ENCODE measurements at places on chromosomes 16 and 17.

DNA sequence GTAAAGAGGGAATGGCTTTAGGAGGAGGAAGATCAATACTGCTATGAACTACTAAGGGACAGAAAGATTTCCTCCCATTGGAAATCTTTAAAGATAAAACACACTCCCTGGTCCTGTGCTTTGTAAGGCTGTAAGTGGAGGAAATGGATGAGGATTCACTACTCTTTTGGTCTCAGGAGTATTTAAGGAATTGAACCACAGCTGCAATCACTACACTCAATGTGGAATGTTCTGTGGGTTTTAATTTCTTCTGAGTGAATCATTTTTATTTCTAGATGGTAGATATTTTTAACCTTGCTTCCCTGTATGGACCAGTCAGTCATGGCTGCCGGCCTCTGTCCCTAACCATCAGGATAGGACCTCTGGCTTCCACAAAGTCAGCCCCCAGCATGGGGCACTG lies 65.6 kb downstream of the SDR42E1 start:
- DNase-seq, result no peak

GRCh38 chr16:74261068-74261467 lies 35.5 kb upstream of the PSMD7 start:
- DNase-seq, result no peak

DNA sequence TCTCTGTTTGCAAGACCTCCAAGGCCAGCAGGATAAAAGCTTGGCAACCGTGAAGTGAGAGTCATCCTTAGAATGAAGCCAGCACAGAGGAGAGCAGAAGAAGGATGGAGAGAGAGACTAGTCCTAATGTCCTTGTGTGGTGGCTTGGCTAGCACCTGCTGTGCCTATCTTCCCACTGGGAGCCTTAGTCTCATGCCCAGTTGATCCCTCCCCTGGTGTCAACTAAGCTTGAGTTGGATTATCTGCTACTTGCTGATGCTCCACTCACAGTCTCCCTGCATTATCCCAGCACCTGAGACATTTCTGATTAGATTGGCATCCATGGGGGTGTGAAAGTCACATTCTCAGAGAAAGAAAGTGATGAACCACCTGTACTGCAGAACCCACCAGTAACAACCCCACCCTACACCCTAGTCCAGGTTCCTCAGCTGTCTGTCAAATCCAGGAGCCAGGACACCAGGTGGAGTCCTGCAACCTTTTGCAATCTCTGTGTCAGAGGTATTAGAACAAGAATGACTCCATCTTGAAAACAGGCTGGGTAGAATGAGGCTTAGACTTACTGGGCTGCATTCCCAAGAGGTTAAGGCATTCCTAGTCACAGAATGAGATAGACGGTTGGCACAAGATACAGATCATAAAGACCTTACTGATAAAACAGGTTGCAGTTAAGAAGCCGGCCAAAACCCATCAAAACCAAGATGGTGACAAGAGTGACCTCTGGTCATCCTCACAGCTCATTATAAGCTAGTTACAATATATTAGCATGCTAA lies 460.2 kb upstream of the C16orf82 start:
- DNase-seq, result no peak

DNA sequence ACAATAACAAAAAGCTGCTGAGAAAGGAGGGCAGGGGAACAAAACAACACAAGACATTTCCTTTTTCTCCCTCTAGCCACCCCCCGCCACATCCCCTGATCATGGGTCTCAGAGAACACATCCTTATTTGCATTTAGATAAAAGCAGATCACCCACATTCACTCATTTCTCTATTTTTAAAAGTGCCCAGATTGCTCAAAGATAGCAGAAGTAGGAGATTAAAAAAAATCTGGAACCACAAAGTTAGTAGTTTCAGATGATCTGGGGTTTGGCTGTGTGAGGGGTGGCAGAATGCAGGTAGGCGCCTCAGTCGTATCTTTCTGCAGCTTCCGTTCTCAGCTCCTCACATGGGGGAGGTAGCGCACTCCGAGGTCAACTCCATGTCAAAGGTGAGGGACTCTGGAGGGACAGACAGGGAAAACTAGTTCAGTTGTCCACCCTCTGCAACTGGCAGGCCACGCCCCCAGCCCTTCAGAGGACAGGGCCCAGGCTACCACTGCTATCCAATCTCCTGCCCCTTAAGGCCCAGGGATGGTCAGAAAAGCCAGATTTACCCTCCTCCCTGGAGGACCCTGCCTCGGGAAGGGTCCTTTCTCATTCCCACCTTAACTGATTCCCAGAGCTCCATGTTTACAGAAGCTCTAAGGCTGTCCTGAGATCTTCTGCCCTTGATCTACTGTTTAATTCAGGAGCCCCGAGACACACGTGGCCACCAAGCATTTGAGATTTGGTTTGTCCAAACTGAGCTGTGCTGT lies 27.3 kb downstream of the STAT5A start:
- DNase-seq, result no peak

DNA sequence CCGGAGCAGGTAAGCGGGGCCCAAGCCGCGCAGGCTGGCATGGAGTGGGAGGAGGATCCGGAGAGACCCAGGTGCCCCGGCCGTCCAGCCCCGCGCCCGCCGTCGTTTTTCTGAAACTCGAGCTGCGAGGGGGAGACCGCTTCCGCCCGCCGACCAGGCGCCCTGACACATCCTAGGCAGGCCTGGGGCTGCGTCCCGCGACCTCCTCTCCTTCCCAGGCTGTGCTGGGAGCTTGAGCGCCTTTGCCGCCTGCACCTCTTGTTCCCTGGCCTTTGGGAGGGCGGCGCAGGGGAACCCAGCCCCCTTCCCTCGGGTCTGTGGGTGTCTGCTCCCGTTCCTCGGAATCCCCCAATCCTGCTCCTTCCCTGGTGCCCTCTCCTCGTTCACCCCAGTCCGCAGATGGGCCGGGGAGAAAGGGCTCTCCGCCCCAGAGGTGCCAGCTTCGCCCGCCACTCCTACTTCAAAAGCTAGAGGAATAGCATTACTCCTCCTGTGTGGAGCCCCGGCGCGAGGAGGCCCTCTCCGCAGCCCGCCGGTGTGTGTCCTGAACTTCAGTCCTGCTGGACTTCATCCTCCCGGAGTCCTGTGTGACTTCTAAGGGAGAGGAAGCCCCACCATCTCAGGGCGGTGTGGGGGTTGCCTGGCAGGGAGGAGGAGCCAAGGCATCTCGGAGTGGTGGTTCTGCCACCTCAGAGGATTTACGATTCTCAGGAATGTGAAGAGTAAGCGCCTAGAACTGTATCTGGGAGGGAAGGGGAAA lies 1.0 kb downstream of the NHERF1 start:
- DNase-seq, result peak; percentile 51

- DNase-seq, result no peak
These were observed 2.2 kb upstream of the EFTUD2 start for GRCh38 chr17:44901411-44901921.

GRCh38 chr16:74729783-74730683 lies 29.4 kb upstream of the MLKL start:
- no peak for DNase-seq

GRCh38 chr16:13999895-14000425 lies 71.2 kb upstream of the MRTFB start:
- DNase-seq, result no peak

- no peak for DNase-seq
These were observed 3.7 kb upstream of the ZNF19 start for GRCh38 chr16:71492786-71493185.

DNA sequence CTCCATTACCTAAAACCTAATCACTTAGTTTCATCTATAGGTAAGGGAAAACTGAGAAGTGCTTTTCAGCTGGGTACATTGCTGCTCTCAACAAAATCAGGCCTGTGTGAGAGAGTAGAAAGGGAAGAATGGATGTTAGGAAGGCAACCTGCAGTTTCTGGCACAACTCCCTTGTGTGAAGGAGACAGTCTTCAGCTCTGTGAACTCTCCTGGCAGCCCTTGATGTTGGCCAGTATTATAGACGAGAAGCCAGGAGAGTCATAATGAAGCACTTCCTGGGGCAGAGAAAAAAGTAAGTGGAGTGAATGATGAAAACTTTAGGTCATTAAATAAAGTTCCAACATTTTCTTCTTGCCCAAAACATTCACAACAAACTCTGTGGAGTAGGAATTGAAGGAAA lies 260.1 kb downstream of the IRX3 start:
- DNase-seq, result no peak

DNA sequence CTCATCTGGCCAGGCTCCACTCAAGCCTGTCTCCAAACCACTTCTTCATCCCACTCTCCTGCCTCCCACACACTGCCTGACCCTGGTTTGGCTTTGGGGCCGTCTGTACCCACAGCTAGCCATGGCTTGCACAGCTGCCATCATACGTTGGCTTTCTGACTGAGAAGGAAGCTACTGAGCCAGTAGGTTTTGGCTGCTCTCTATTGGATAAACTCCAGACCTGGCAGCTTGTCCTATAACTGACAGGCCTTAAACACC lies 3.9 kb downstream of the MIF4GD start:
- DNase-seq, result no peak

DNA sequence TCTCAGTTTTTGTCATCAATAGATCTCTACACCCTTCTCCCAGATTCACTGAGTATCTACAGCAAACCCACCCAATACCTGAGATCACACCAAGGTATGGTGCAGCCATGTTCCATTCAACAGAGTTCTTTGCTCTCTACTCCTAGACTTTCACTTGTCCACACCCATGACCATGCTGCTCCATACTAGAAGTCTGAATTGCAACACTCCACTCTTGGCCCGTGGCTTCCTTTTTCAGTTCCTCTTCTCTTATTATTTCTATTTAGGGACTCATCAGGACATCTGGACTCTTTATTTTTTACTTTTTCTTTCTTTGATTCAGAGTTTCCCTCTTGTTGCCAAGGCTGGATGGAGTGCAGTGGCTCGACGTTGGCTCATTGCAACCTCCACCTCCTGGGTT lies 37.1 kb downstream of the YWHAE start:
- no peak for DNase-seq

DNA sequence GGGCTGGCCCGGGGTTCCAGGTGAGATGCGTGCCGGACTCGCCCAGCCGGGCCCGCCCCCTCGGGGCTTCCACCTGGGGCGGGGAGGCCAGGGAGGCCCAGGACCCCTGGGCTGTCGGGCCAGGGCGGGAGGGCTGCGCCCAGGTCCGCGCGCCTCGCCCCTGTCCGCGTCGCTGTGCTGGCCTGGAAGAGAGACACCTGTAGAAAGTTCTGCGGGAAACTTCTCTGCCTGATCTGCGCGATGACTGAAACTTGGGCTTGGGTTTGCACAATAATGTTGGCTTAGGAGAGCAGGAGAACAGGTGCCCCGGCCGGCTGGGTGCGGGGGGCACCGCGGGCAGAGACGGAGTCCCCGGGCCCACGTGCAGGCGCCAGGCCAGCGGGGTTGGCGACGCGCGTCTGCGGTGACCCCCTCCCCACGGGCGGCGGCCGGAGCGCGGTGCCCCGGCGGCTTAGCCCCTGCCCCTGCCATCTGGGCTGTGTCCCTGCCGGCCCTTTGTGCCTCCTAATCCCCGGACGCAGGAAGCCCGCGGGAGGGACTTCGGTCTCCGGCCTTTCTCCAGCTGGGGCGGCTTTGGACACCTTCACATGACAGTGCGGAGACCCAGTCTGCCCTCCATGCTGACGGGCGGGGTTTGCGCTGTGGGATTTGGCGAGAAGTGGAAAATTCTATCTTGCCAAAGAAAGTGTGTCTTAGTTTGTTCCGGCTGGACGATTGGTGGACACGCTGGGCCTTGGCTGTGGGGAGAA lies 483 bp downstream of the LLGL2 start:
- no peak for DNase-seq

GRCh38 chr16:87325423-87325858 lies 8.2 kb upstream of the C16orf95 start:
- DNase-seq, result no peak

GRCh38 chr16:68499006-68499405 lies 40.1 kb upstream of the ZFP90 start:
- DNase-seq, result no peak

DNA sequence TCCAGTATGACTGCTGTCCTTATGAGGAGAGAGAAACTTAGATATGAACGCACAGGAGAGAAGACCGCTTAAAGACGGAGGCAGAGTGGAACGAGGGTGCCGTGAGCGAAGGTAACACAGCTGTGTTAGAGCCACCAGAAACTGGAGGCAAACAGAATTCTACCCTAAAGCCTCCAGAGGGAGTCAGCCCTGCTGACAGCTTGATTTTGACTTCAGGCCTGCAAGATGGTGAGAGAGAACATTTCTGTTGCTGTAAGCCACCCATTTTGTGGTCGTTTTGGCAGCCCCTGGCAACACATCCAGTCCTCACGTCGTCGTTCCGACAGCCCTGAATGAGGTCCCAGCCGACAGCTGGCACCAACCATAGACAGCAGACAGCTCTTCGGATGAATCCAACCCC lies 2.8 kb upstream of the SPATA2L start:
- DNase-seq, result no peak

GRCh38 chr16:25493136-25493811 lies 198.5 kb upstream of the HS3ST4 start:
- DNase-seq, result no peak

DNA sequence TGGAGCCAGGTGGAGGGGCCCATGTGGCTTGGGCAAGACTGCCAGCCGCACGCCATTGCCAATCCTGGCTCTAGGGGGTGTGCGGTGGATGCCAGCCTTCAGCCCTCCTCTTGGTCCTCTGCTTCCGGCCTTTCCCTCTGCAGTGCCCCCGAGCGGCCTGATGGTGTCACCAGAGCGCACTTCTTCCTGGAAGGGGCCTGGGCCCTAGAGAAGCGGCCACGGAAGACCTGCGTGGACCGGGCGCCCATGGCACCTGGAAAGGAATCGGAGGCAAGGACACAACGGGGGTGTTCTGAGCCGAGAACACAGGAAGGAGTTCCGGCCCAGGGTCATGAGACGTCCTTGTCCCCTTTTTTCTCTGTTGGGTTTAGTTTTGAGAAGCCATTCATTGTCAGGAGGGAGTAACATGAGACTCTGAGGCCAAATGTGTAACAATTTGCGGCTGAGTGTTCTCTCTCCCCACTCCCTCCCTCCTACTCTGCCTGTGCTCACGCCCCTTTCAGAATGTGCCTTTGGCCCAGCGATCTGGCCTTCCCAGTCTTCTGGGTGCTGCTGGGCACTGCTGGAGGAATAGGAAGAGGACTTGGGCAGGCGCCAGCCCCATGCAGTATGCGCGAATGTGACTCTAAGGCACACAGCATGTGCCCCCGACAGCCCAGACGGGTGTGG lies 92.8 kb downstream of the IRX3 start:
- peak; percentile 6 for DNase-seq
